ENCODE measurements at places on chromosomes 16 and 17.

- peak; percentile 84 for DNase-seq
Measured at GRCh38 chr16:77443357-77444146, 8.7 kb upstream of the ADAMTS18 start.

- no peak for DNase-seq
Measured at GRCh38 chr16:88844419-88845036, 12.2 kb downstream of the GALNS start.

DNA sequence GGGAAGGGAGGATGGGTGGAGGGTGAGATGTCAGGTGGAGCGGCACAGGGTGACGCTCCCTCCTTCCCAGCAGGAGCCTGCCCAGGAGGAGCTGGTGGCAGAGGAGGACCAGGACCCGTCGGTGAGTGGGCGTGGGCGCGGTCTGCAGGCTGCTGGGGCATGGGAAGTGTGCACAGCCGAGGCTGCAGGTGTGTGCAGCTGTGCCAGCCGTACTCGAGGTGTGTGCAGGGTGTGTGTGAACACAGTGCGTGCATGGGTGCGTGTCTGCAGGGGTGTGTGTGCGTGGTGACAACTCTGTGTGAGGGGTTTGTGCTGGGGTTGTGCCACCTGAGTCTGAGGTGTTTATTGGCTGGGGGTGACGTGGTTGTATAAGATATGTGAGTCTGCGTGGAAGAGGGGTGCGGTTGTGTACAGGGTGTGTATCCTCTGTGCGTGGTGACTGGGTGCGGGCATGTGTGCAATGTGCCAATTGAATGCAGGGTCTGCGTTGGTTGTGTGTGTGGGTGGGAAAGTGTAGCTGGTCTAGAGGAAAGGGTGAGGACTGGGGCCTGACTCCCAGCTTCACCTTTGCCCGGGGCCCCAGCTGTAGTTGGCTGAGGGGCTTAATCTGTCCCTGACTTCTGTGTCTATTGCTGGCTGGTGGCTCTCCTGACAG, 670 bp downstream of the TNFSF12 start:
- no peak for DNase-seq

GRCh38 chr16:30430428-30430970, 669 bp upstream of the DCTPP1 start:
- no peak for DNase-seq

DNA sequence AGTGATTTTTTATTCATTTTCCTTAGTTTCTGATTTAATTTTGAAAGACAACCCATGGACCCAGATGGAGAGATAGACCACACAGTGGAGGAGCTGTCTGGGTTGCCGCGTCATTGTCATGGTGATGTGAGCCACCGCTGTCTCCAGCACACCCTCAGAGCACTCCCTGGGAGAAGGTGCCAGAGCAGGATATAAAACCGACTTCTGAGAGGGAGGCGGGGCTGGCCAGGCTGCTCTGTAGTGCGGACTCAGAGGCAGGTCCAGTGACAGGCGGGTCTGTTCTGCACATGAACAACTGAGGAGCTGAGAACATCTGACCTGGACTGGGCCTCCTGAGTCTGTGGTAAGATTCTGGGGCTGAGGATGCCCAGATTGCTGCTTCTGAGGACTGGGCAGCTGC, 216.3 kb upstream of the NLRP1 start:
- DNase-seq: no peak

DNA sequence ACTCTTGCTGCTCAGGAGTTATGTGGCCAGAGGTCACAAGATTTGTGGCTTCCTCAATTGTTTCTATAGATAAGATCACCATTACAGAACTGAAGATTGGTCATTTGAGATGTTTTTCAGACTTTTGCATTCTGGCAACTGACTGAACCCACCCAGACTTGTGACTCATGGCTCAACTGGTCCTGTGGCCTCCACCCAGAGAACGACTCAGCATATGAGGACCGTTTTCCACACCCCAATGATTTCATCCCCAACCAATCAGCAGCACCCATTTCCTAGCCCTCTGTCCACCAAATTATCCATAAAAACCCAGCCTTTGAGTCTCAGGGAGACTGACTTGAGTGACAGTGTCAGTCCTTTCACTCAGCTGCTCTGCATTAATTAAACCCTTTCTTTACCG, 143.2 kb upstream of the ASIC2 start:
- DNase-seq: no peak

DNA sequence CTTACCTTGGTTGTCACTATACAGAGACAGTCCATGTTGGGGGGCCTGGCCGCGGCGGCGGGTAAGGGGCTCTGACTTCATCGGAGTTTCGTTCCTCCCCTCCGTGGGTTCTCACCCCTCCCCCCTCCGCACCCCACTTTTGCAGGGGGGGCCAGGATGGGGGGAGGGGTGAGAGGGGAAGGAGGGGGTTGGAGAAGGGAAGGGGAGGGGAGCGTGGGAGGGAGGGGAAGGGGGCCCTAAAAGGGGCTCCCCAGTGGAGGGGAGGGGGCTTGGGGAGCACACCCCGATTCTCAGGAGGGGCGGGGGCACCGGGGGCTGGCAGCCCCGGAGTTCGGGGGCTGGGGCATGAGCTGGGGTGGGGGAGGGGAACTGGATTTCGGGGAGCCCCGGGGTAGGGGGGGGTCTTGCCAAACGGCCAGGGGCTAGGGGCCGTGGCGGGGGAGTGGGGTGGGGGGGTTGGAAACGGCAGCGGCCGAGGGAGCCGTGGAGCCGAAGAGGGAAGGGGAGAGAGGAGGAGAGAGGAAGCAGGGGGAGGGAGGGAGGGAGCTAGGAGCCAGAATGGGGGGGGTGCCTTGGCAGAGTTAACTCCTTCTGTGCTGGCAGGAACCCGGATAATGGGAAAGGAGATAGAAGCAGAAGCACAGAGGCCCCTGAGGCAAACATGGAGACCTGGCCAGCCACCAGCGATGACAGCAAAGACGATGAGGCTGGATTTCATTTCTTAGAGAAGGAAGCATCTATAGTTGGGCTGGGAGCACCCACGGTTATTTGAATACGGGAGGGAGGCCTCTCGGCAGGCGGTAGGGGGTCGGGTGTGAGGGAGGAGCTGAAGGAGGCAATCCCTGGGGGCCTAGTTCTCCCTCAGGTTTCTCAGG, 2.3 kb downstream of the DLG4 start:
- peak; percentile 93 for DNase-seq

Measured in eye (tissue), 1 donor.